Stimulated activated CD8-positive, alpha-beta memory T cell treated with anti-CD3 and anti-CD28 coated beads, Interleukin-15, amount 100 ng/mL, for 24 hours (primary cell): ENCODE measurements at places on chromosomes 4 and X.

DNA sequence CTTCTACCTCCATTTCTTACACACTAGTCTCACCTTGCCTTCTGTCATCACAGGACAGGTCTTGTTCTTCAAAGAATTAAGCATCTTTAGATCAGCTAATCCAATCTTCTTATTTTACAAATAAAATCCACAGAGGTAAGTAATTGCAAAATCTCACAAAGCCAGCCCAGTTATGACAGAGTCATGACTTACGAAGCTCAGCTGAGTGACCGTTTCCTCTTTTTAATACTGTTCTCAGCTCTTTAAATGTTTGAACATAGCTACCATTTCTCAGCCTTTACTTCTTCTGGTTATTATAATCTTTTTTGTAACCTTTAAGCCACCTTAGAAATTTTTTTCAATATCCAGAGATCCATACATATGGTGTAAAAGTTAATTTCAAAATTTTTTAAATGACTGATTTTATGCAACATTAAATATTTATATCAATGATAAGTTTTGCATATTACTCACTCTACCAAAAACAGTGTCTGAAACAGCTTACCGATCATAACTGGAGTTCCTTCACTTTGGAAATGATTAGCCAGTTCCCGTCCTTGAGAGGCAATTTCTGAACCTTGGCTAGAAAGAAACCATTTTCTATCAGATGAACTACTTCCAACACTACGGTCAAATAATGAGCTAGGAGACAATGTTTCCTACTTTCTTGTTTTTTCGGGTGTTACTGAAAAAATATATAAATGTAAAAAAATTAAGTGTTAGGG is 8.8 kb downstream of the ANKRD37 start:
- DNase-seq, result no peak

DNA sequence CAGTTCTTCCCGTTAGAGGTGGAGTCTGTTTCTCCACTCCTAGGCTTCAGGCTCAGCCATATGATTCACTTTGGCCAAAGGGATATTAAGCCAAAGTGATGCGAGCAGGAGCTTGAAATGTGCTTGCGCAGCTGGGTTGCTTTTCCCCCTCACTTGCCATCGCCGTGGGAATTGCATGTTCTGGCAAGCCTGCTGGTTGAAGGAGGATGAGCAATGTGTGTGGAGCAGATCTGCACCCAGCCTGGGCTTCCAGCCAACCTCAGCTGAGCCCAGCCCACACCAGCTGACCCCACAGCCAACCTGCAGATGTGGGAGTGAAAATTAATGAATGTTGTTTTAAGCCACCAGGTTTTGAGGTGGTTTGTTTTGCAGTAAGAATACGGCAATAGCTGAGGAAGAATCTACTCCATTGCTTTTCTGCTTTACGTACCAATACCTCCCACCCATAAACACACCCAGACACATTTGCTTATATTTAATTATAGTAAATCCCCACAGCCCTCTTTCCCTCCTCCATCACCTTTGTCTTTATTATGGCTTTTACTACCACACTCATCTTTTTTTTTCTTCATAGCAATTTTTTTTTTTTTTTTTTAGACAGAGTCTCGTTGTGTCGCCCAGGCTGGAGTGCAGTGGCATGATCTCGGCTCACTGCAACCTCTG is 132.8 kb upstream of the FUNDC1 start:
- DNase-seq, result no peak

- no peak for DNase-seq
These were observed 105.2 kb downstream of the RBM47 start for GRCh38 chr4:40524366-40525041.

DNA sequence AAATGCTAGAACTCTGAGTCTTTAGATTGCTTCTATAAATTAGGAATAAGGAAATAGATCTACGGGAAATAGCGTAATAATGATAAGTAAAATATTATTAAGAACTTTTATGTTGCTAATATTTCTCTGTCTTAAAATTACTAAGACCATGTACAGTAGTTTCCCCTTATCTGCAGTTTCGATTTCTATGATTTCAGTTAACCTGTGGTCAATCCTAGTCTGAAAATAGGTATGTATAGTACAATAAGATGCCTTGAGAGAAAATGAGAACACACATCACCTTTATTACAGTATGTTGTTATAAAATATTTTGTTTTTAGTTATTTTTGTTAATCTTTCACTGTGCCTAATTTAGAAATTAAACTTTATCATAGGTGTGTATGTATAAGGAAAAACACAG is 92.6 kb downstream of the CCSER1 start:
- DNase-seq, result no peak

DNA sequence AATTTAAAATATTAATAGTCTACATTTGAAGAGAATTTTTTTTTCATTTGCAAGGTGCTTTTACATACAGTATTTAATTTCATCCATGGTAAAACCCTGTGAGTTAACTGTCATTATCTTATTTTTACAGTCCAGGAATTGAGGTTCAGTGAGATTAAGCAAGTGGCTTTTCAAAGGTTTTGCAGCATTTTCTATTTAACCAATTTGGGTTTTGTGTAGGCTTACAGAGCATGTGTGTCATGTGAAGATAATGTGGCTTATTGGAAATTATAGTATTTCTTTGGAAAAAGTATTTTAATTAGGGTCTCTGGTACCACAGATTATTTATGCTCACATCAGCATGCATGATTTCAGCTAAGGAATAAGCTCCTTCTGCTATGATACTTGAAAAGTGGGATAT is 4.5 kb downstream of the XK start:
- no peak for DNase-seq

GRCh38 chr4:162957521-162958143 is 209.1 kb downstream of the NAF1 start:
- DNase-seq, result no peak

DNA sequence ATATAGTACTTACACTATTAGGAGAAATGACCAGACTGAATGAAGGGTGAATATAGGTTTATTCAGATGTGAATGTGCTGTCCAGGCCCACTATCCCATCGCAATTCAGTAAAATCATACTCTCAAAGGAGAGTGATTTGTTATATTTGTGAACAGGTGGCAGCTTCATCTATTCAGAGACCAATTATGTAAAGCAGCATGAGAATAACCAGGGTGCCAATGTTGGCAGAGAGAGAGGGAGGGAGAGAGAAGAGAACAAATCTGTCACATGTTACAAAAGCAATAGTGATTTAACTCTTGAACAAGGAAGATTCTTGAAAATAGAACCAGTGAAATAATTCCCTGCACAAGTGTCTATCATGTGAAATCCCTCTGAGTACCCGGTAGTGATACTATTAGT is 38.9 kb upstream of the TLL1 start:
- no peak for DNase-seq

- no peak for DNase-seq
These were observed 15.4 kb downstream of the SETD7 start for GRCh38 chr4:139540632-139541031.

- DNase-seq, result no peak
These were observed 92.1 kb upstream of the RAB40AL start for GRCh38 chrX:102845020-102845419.

- DNase-seq, result no peak
These were observed 50.9 kb downstream of the UCHL1 start for GRCh38 chr4:41307638-41308037.

DNA sequence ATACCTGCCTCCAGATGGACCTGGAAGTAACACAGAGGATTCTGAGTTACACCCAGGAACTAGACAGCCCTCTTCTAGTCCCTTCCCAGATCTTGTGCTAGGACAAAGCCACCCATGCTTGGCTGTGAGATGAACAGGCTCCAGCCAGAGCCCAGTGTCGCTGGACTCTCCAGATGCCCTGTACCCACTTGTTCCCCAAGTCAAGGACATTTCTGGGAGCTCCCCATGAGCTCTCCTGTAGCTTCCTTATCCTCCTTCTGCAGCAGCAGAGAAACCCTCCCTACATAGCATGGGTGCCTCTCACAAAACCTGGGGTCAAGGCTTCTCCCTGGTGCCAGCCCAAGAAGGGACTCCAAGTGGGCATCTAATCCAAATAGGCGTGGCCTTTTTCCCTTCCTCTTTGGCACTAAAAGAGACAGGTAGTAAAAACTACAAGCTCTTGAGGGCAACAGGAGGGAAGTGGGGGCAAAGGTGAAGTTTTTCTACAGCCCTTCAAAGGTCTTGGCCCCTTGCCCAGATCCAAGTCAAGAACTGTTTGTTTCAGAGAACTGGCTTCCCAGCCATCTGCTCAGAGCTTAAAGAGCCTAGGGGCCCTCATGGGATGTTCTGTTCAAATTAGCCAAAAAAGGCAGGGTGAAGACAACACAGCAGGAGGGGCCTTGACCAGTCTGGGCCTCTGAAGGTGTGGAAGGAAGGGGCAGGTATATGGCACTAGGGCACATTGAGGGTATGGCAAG is 8.5 kb upstream of the ERCC6L start:
- no peak for DNase-seq

DNA sequence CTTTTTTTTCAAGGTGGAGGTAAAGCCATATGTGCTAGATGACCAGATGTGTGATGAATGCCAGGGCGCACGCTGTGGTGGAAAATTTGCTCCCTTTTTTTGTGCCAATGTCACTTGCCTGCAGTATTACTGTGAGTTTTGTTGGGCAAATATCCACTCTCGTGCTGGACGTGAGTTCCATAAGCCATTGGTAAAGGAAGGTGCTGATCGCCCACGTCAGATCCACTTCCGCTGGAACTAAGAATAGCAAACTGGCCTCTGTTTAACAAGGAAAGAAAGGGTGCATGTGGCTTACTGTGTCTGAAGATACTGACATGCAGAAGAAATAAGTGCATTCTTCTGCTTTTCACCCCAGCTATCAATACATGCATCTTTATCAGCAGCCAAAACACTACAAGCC is 63.9 kb downstream of the CPEB2 start:
- DNase-seq, result no peak

DNA sequence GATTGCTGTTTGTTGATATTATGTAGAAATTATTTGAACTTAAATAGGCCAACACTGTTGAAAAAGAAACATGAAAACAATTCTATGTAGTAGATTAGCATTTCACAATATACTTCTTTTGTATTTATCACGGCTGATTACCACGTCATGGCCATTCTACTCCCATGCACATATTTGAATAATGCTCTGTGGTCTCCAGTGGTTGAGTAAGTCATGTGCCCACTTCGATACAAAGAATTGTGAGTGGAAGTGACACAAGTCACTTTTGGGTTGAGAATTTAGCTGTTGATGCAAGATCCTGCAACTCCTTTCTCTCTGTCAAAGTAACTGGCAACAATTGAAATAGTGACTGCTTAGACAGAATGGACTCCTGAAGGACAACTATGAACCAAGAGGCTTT is 6.7 kb upstream of the FSTL5 start:
- DNase-seq, result no peak

DNA sequence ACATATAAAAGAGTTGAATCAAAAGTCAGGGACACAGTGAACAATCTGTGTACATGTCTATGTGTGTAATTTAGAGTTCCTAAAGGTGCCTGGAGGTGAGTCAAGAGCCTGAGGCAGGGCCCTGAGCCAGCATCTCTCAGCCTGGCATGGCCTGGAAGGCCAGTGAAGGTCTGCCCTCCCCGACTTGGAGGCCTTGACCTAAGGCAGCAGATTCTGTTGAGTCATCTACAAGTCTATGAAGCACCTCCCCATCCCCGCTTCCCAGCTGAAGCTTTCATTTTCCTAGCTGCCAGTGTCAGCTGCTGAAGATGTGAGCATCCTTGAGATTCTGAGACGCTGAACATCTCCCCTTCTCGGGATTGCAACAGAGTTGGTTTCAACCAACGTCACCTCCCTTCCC is 583.9 kb downstream of the BCOR start:
- DNase-seq, result no peak

- no peak for DNase-seq
These were observed 176.9 kb upstream of the SCML1 start for GRCh38 chrX:17560385-17560784.

DNA sequence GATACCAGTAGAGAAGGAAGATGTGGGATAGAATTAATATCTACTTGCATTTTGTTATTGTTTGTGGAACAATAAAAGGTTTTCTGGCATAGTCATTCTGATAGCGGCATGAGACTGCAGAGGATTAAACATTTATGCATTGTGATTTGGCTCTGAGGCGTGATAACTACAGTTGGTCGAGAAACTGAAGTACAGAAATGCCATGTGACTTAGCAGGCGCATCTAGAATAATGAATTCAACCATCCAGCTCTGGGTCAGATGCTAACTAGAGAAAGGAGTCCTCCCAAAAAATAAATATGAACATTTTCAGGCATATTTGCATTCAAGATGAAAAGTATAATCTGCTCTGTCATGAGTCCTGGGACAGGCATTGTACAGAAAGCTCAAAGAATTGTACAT is 62.8 kb downstream of the CCSER1 start:
- no peak for DNase-seq

- no peak for DNase-seq
These were observed 178.0 kb downstream of the GASK1B start for GRCh38 chr4:157994863-157995262.

GRCh38 chr4:37537484-37537883 is 148.7 kb downstream of the RELL1 start:
- DNase-seq, result no peak

- no peak for DNase-seq
These were observed 6.8 kb upstream of the RHOH start for GRCh38 chr4:40190019-40190418.

DNA sequence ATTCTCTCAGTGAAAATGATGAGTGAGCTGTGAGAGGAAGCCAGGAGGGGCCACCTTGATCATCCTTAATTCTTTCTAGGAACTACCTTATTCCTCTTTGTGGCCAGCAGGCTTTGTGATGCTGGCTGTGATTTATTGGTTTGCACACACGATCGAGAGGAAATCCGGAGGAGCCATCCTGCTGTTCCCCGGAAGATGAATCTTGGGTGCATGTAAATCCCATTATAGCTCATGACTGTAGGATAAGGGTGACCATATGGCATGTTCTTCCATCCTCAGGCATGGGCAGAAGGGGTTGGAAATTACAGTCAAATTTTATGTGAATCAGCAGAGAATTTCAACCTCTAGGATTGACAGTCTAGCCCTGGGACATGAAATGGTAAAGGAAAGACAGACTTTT is 254.5 kb downstream of the UNC5C start:
- DNase-seq, result no peak

DNA sequence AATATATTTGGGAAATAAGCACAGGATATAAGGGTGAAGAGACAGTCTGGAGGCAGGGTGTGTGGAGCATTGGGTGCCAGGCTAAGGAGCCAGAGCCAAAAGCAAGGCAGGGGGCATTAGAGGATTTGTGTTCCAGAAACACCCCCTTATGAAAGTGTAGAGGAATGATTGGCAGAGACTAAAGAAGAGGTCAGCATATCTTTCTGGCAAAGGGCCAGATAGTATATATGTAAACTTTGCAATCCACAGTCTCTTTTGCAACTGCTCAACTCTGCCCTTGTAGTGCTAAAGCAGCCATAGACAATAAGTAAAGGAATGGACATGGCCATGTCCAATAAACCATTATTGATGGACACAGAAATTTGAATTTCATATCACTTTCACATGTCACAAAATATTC is 3.6 kb upstream of the SLC9A6 start:
- DNase-seq, result no peak

DNA sequence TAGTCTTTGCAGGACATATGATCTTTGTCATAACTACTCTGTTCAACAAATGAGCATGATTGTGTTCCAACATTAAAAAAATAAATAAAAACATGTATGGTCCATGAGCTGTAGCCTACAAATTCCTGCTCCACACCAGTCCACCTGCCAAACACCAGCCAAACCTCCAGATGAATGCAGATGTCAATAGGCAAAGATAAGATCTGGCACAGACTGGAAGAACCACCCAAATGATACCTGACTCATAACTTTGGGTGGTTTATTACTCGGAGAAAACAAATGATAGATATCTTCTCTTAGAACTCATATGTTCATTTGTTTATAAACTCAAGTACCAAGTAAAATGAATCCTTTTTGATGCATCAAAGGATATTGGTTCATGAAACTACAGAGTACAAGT is 425.1 kb downstream of the GBA3 start:
- DNase-seq, result no peak
